A673 (cell line): ENCODE measurements at places on chromosomes 7 and 10.
A peak's percentile ranks its signal among the peaks of the same experiment; 100 is the strongest.

- DNase-seq, result no peak
Observed at GRCh38 chr10:93704451-93704850, 2.1 kb upstream of the FRA10AC1 start.

DNA sequence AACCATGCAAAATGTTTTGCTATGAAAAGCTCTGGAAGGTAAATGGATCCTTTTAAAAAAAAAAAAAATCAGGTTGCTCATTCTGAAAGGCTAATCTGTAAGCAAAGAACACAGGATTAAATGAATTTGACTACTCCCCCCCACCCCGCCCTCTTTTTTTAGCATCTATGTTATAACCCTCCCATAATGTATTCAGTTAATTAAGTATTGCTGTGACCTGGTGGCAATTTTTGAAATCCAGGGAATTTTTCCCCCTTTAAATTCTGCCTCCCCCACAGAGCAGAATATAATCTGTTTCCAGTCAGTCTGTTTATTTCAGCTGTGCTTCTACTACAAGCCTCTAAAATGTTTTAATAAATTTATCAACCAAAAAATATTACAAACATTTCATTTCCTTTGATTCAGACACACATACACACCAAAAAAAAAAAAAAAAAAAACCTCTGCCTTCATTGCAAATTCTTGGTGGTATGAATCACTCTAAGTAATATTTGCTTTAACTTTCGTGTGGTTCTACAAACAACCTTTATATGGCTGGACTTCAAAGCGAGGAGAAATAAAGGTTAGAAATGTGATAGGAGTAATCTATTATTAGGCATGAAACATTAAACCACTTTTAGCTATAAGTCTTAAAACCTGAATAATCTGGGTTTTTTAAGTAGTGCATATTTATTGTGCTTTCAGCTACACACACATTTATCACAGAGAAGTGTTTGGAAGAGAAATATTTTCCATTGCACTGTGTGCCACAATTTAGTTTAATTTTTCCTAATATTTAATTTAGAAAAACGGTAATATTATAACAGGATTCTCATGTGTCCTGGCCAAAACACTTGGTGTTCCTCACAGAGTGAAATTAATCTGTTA, 64.4 kb upstream of the ARID5B start:
- peak; percentile 73 for DNase-seq

GRCh38 chr7:1569016-1569415, 816 bp downstream of the PSMG3 start:
- DNase-seq, result peak; percentile 27

DNA sequence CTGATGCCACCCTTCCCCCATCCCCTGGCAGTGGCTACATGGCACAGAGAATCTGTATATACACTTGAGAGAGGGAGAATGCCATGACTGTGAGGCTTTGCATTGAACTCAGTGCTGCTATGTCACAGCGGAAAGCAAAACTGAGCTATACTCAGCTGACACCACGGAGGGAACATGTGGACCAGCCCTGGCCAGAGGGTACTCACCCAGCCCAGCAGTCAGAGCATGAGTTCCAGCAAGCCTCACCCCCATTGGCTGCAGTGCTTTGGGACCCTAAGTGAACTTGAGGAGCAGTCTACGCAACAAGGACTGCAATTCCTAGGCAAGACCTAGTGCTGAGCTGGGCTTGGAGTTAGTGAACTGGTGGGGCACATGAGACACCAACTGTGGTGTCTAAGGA, 10.3 kb upstream of the AOC1 start:
- DNase-seq, result no peak

GRCh38 chr10:4770801-4771553, 55.0 kb upstream of the AKR1E2 start:
- DNase-seq, result peak; percentile 86
